ENCODE measurements at places on chromosomes 1 and 21.

GRCh38 chr1:45545019-45545493 is 5.6 kb upstream of the AKR1A1 start:
- no peak for DNase-seq

DNA sequence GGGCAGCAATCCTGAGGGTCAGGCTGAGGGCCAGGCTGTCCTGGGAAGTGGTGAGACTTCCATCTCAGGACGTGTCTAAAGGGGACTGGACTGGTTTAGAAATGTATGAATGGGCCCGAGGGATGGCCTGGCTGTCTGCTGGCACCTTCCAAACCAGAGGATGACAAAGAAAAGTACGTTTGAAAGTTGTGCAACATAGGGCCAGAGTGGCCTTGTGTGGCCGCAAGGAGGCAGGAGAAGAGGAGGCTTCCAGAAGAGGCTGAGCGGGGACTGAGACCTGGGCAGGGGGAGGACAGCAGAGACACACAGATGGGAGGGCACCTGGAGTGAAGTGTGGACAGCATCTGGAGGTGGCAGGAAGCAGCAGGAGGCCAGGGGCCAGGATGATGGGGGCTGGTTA is 2.6 kb upstream of the SYTL1 start:
- DNase-seq: no peak

- no peak for DNase-seq
These were observed 26.2 kb upstream of the NGF start for GRCh38 chr1:115364046-115364779.

DNA sequence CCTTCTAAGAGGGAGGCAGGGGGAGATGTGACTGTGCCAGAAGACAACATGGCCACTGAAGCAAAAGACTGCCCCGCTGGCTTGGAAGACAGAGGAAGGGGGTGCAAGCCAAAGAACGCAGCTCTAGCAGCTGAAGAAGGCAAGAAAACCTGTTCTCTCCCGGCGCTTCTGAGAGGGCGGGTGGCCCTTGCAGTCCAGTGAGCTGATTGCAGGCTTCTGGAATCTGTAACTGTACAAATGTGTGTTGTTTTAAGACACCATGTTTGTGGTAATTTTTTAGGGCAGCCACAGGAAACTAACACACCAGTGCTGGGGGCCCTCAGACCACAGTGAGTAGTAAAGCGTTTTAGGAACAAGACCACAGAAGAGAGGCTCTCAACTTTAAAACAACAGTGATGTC is 47.0 kb downstream of the CD46 start:
- DNase-seq: no peak

DNA sequence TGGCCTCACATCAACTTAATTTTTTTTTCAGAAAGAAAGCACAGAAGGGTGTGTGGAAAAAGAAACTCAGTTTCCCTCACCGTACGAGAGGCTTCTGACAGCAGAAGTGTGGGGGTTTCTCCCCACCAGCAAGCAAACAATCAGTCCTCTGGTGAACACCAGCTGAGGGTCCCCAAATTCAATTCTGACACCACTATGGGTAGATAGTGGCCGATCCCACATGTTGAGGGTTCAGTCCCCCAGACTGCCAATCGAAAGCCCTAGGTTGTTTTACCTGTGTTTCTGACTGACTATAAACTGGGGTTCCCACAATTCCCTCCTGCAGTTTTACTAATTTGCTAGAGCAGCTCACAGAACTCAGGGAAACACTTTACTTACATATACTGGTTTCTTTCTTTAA is 2.1 kb downstream of the IFI6 start:
- no peak for DNase-seq

DNA sequence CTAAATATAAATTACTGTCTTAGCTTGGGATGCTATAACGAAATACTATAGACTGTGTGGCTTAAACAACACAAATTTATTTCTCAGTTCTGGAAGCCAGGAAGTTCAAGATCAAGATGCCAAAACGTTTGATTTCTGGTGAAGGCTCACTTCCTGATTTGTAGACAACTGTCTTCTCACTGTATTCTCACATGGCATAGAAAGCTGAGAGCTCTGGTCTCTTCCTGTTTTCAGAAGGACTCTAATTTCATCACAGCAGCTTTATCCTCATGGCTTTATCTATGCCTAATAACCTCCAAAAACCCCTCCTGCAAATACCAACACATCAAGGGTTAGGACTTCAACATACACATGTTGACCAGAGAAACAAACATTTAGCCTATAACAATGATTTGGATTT is 1795.5 kb downstream of the MRPL39 start:
- DNase-seq: no peak

DNA sequence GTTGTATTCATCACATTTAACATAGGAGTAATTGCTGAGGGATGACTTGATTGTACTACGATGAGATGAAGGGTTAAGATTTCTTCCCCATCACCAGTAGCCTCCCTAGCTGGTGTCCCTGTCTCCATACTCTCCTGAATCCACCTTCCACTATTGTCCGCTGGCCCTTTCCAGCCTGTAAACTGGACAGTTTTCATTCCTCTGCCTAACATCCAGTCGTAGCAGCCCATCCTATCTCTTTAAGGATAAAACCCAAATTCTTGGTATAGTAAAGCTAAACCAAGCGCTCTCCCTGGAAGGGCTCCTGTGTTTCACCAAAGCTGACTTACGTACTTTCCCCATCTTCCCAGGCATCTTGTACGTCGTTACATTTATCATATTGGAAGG is 670 bp downstream of the COX20 start:
- peak; percentile 36 for DNase-seq

GRCh38 chr21:44516828-44517174 is 23.2 kb downstream of the KRTAP10-1 start:
- DNase-seq: no peak

DNA sequence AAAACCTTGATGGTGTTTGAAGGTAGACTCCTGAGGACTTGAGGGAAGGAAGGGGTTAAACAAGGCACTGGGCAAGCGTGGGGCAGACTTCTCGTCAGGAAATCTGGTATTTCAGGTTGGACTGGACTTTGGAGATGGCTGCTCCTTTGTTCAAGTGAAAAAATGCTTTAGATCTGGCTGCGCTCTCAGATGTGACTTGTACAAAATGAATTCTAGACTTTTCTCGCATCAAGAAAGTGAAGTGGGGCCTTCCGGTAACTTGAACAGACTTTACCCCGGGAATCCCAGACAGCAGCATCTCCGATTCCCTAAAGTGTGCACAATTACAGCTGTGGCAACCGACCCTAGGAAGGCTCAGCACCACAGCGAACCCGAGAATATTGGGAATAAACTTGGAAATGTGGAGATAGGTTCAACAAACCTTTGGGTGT is 44.3 kb upstream of the ERRFI1 start:
- DNase-seq: no peak

GRCh38 chr1:229114315-229114714 is 156.6 kb upstream of the RAB4A start:
- no peak for DNase-seq

- no peak for DNase-seq
These were observed 28.7 kb downstream of the CDK18 start for GRCh38 chr1:205532996-205533735.

DNA sequence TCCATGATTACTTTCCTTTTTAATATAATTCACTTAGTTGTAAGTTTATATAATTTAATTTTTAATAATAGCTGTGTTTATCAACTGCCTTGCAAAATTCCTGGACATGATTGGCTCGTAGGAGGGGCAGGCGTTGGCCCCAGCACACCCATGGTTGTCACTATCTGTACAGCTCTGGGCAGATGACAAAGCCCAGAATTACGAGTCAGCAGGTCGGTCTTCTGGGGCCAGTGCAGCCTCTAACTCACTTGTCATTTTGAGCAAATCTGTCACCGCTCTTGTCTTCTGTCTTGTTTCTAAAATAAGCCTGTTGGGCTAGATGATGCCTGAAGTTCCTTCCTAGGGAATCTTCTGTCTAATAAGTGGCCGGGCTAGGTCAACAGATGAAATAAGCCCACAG is 21.4 kb upstream of the LRRC38 start:
- DNase-seq: no peak

DNA sequence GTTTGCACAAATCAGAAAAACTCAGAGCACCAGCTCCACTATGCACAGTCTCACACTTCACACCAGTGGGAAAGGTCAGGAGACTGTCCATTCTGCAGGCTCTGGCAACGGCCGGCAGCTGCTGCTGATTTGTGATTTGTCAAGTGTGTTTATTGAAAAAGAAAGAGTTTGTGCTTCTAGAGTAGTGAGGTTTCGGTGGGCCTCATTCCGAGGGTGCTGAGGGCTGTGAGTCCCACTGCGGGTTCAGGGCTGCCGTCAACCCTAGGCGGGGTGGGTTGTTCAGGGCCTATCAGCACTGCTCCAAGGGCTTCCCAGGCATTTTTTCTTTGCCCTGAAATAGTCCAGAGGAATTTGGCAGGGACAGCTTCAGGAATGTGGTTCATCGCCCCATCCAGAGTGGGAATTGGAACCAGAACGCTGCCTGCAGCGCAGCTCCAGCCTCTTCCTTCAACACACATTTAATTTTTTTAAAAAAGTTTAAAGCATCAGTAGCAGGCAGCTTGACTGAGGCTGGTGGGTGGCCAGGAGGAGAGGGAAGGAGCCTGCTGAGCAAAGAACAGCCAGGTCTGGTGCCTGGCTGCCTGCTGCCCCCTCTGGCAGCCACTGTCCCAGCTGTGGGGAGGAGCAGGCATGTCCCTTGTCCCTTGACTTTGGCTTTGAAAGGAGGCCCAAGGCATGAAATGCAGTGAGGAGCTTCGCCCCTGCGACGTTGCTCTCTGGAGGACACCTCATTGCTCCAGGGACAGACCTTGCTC is 19.7 kb downstream of the STUM start:
- DNase-seq: peak; percentile 49

DNA sequence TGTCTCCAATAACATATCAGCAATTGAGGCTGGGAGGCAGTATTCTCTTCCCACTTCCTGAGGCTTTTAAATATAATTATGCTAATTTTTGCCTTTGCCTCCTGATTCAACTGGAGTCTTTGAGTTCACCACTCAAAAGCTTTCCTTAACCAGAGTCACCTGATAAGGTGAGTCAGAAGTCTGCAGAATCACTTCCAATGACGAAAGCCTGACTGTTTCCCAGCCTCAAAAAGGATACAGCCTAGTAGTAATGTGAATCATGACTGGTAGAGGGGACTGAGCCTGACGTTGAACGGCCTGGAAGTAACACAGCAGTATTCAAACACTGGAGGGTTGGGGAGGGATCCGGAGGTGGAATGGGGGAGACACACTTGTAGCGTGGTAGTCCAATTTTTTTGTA is 10.4 kb upstream of the MRPL9 start:
- DNase-seq: no peak

GRCh38 chr1:248366609-248367008 is 5.1 kb downstream of the OR2T4 start:
- no peak for DNase-seq

- DNase-seq: peak; percentile 25
These were observed 29.9 kb downstream of the PSMG1 start for GRCh38 chr21:39153373-39153772.

GRCh38 chr21:22536509-22536908 is 1538.3 kb downstream of the NCAM2 start:
- DNase-seq: no peak

- no peak for DNase-seq
These were observed 2.2 kb upstream of the TOR1AIP2 start for GRCh38 chr1:179879797-179880196.

GRCh38 chr1:27301052-27301422 is 20.9 kb upstream of the TMEM222 start:
- no peak for DNase-seq

DNA sequence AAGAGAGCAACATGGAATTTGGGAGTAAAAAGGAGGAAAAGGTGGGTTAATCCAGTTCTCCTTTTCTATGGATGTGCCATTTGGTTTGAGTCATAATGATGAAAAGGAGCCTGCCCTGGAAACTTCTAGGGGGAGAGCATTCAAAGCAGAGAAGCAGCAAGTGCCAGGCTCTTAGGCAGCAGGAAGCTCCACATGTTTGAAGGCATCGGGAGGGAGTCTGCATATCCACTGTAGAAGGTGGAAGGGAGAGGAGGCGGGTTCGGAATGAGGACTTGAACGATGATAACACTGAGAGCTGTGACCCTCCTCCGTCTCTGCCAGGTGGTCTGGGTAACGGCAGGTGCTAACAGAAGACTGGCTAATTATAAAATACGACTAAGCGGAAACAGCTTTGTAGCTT is 128.2 kb downstream of the RYR2 start:
- DNase-seq: no peak

DNA sequence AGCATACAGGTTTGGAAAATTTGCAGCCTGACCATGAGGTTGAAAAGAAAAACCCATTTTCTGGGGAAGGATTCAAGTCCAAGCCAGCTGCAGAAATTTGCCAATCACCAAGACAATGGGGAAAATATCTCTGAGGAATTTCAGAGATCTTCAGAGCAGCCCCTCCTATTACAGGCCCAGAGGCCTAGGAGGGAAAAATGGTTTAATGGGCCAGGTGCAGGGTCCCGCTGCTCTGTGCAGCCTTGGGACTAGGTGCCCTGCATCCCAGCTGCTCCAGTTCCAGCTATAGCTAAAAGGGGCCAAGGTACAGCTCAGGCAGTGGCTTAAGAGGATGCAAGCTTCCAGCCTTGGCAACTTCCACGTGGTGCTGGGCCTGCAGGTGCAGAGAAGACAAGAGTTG is 113.5 kb downstream of the GABPA start:
- no peak for DNase-seq

- DNase-seq: no peak
These were observed 51.4 kb upstream of the KANK4 start for GRCh38 chr1:62370594-62370993.

DNA sequence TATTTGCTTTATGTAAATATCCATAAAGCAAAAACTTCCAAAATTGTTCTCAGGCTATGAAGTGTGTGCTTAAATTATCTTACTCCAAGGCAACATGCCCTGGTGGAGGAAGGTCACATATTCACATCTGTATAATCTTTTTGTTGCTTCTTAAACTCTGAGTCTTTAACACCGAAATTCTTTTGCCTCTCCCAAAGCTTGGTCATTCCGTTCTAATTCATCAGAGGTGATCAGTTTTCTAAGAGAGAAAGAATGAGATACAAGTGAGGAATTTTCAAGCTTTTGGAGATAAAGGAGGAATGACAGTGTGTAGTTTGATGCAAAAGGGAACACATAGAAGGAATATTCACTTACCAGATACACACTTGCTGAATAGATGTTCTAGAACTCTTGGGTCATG is 561.7 kb downstream of the LTN1 start:
- DNase-seq: no peak

DNA sequence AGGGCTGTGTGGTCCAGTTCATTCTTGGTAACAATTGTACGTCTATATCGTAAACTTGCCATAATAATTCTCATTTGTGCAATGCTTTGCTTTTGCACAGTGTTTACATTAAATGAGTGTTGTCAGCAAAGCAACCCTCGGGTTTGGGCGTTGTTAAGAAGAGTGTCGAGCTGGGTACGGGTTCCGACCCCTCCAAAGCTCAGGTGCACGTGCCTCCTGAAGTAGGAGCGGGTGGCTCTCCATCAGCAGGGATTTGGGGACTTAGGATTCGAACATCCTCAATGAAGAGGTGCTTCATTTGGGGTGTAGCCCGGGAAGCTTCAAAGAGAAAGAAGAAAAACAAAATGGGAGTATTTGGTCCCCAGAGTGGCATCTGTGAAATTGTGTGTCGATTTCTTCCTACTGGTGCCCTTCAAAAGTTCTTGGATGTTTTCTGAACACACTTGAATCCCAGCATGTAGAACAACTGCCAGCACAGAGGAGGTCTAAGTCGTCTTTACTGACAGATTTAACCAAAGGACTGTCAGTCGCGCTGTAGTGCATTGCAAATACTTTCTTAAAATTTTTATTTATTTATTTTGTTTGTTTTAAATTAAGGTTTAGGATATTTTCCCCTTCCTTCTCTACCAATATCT is 1.1 kb downstream of the TRIM58 start:
- DNase-seq: no peak

- no peak for DNase-seq
These were observed 1.4 kb downstream of the EVA1C start for GRCh38 chr21:32413697-32414578.

GRCh38 chr1:184684285-184685074 is 70.2 kb downstream of the EDEM3 start:
- no peak for DNase-seq

Measured in HuH-7.5 (cell line).